ENCODE measurements at places on chromosomes 3 and 15. TPM values are rescaled to one million over a fixed set of nuclear protein-coding genes. Genes with fewer than 3 reads are reported as not detected.

The PCOLCE2 gene
- total RNA-seq, result 21.8 TPM

The GOLGA8S gene
- total RNA-seq, result 0.14 TPM

The MAGEL2 gene
- total RNA-seq, result not detected

The CCDC9B gene
- 19.9 TPM for total RNA-seq

The PLXNB1 gene
- 13.5 TPM for total RNA-seq

The ACTC1 gene
- 0.22 TPM for total RNA-seq

The AGBL1 gene
- total RNA-seq, result not detected

The ANKRD34C gene
- total RNA-seq, result not detected

The P2RY12 gene
- not detected for total RNA-seq

The CTSH gene
- 42.0 TPM for total RNA-seq

The PIF1 gene
- total RNA-seq, result 13.4 TPM

The CNBP gene
- total RNA-seq, result 350 TPM

The CORO2B gene
- total RNA-seq, result 3.6 TPM

The PLAAT1 gene
- total RNA-seq, result 0.16 TPM

The PLSCR2 gene
- total RNA-seq, result not detected

The IL5RA gene
- total RNA-seq, result not detected

The CCR8 gene
- total RNA-seq, result not detected

The SLC6A20 gene
- 0.08 TPM for total RNA-seq

The MINAR1 gene
- total RNA-seq, result 0.49 TPM

Data from A549 treated with AZD2906 at 1 μM for 4 hours (cell line).